ENCODE measurements at places on chromosomes 2 and 18.

- peak; percentile 58 for DNase-seq
Measured at GRCh38 chr2:44941551-44942234, at the start of gene SIX3. TSS of gene SIX3 (plus strand) at chr2:44941702. CDS start at chr2:44942105, 403 bp downstream.

DNA sequence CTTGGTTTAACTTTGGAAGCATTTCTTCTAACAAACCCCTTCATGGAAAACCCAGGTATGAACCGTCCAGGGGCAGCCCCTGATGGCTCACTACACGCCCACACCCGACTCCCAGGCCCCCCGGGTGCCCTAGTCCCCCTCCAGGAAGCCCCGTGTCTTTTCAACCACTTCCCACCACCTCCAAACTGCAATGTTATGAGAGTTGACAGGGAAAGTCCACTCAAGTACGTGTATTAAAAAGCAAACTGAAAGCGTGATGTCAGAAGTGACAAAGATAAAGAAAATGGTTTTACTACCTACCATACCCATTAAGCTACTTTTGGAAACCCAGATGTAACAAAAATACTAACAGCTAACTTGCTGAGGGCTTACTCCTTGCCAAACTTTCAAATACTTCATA is 51.5 kb downstream of the L3MBTL4 start:
- DNase-seq, result no peak

DNA sequence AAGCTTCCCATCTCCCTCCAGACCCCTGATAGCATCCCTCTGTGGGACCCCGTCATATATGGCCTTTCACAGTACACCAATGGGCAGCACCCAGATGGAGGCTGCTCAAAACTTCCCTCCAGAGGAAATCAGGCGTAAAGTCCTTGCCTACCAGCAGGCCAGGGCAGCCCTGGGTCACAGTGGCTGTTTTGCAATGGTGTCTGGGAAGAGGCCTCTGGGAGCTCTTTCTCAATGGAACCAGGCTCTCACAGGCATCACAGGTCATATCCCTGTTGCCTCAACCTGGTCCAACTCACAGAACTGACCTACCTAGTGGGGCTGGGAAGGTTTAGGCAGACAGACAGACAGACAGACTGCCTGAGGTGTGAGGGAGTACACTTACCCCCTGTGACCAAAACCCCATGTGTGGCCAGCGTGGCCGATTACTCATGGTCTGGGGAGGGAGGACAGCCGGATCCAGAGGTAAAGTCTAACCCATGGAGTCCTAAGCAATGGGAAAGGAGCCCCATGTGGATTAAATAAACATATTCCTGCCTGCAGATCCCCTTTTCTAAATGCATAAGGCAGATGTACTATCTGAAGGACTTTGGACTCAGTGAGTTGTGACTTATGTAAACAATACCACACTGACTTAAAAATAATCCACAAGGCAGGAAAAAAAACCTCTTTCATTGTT is 58.2 kb downstream of the BCL2L11 start:
- DNase-seq, result no peak

DNA sequence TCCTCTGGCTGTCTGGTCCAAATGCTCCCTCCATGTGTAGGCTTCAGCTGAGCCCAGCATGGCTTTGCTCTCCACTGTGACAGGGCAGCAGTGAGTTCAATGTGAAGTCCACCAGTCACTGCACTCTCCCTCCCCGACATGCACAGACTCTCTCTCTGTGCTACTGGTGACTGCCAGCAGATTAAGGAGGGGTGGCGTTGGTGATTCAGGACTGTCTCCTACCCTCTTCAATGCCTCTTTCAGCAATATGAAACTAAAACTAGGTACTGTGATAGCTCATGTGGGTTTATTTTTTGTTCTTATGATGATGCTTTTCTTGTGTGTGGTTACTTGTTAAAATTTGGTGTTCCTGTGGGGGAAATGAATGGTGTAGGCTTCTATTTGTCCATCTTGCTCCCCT is 201.0 kb upstream of the RBMS1 start:
- no peak for DNase-seq

DNA sequence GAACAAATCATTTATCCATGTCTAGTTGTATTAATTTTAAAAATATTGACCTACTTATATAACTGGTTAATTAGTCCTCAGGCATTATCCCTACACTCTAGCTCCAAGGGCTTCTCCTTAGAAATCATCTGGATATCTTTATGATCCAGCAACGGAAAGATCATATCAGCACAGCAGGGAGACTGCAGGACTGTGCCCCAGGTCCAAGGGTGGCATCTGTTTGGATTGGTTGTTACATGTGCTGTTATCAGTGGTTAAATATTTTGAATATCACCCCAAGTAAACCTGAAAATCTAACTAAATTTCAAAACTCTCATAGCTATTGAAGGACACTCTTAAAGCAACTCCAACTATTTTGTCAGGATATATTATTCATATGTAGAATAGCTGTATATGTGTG is 556.2 kb upstream of the ZEB2 start:
- DNase-seq, result no peak

DNA sequence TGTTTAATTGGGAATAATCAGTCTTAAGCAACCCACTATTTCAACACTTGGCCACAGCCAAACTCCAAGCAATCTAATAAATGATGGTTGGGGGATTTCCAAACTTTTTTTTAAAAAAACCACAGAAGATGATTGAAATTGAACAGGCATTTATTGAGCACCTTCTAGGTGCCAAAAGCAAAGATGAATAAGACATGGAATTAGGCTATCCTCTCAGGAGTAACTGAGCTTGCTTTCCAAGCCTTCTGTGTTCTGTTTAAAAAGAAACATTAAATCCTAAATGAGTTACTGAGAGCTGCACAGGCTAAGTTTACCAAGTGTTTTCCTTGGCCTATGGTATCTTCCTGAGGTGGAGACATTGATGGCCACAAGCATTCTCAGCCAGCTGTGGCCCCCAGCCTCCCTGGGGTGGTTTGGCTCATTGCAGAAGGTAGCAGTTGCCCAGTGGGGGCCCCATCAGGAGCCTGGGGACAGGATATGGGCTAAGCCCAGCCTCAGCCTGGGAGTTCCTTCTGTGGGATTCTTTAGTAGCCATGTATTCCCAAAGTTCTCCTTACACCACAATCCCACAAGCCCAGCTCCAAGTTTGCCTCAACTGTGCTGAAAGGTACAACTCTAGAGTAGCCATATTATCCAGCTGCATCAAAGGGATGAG is 174.3 kb downstream of the C1D start:
- no peak for DNase-seq

GRCh38 chr2:95525294-95526035 is 40.9 kb upstream of the TRIM43B start:
- peak; percentile 35 for DNase-seq

GRCh38 chr2:220707261-220707660 is 864.8 kb downstream of the EPHA4 start:
- no peak for DNase-seq

- no peak for DNase-seq
Measured at GRCh38 chr18:27045342-27045741, 139.8 kb downstream of the CHST9 start.

DNA sequence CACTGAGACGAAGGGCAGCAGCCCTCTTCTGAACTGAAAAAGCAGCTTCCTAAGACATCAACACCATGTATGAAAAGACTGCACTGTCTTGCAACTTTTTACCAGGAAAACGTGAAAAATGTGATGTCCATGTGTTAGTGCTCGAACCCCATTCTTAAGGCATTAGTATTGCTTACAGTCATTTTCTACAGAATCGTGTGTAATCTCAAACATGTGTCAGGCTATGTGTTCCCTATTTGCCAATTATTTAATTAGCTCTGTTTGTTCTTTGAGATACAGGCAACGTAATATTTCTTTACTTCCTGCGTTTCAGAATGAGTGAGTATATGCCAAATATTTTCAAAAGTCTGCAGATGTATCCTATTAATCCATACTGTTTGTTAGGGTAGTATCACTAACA is 307.7 kb upstream of the CCDC68 start:
- peak; percentile 79 for DNase-seq

GRCh38 chr2:73979686-73980085 is 5.0 kb upstream of the TET3 start:
- DNase-seq, result peak; percentile 95

DNA sequence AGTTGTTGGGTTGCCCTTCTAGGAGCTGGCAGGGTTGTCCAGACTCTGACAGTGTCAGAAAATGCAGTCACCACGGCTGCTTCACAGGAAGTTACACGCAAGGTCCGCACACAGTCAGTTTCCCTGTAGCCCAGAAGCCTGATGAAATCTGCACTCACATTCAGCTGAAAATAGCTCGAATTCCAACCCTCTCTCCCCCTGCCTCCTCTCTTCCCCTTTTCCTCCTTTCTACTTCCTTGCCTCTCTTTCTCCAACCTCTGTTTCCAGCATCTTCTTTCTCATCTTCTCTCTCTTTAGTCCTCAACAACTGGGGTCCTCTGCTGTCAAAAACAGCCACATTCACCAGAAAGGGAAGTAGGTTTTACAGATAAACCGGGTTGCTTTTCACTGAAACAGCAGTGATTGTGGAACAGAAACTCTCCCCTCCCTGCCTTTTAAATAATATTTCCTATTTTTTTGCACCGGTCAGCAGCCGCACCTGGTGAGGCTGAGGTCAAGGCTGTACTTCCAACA is 69.3 kb downstream of the BCL11A start:
- DNase-seq, result peak; percentile 90

DNA sequence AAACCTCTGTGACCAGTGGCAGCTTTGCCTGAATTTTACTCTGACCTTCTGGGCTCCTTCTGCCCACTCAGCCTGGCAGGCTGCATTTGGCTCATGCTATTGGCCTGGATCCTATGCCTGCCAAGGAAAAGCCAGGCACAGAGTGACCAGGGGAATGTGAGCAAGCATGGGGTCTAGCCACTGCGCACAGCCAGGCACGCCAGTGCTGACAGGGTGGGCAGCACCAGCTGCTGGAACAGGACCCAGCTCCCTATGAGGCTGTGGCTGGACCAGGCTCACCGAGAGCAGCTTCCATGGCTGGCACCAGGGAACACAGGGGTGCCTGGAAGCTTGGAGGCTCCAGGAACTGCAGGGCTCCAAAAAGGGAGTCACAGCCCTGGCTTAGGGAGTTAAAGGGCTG is 311.5 kb upstream of the SYT4 start:
- DNase-seq, result no peak

- no peak for DNase-seq
Measured at GRCh38 chr2:133503323-133503722, 64.9 kb downstream of the NCKAP5 start.

- DNase-seq, result no peak
Measured at GRCh38 chr2:234212534-234212933, 162.0 kb downstream of the SPP2 start.

- DNase-seq, result peak; percentile 21
Measured at GRCh38 chr2:210318891-210319290, 3.9 kb upstream of the MYL1 start.

DNA sequence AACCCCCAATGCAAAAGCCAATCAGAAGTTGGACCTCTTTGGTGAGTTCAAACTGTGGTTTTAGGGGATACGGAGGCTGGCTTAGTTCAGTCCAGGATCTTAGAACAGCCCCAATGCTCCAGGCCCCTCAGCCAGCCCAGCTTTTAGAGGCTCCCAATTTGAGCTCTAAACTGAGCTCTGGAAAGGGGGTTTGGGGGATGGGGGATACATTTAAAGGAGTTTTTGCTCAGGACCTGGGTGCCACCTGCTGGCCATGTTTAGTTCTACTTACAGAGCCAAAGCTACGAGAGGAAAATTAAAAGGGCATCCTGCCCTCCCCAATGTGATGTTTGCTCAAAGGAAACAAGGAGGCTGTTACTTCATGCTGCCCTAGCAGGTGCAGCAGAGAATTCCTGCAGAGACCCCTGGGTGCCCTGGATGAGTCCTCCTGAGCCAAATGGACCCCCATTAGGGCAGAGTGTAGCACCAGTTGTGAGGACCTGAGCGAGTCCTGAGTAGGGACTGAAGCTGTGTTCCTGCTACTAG is 15.9 kb upstream of the TMEM214 start:
- peak; percentile 84 for DNase-seq

DNA sequence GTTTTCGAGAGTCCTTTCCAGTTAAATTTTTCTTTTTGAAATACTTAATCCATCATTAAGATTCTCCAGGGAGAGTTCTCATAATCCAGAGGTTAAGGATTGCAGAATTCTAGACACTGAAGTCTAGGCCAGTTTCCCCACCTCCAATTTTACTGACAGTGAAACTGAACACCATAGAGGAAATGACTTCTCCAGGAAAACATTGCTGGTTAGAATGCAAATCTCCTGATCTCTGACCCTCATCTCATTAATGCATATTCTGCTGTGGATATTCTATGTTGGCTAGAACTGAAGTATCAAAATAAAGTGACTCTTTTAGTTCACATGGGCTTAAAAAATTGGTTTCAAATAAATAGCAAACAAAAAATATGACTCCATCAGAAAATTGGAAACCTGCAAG is 105.8 kb upstream of the UGP2 start:
- DNase-seq, result peak; percentile 12

DNA sequence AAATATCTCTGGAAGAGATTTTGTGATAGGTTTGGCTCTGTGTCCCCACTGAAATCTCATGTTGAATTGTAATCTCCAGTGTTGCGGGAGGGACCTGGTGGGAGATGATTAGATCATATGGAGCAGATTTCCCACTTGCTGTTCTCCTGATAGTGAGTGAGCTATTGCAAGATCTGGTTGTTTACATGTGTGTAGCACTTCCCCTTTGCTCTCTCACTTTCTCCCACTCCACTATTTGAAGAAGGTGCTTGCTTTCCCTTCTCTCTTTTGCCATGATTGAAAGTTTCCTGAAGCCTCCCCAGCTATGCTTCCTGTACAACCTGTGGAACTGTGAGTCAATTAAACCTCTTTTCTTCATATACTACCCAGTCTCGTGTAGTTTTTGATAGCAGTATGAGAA is 97.0 kb upstream of the FN1 start:
- no peak for DNase-seq

- no peak for DNase-seq
Measured at GRCh38 chr18:45980229-45980628, 13.1 kb upstream of the EPG5 start.

- peak; percentile 15 for DNase-seq
Measured at GRCh38 chr2:151269798-151270568, 8.3 kb upstream of the RBM43 start.

GRCh38 chr18:63588909-63589308 is 1.8 kb downstream of the SERPINB13 start:
- peak; percentile 32 for DNase-seq

GRCh38 chr18:62999921-63000320 is 284.6 kb downstream of the PHLPP1 start:
- peak; percentile 7 for DNase-seq

DNA sequence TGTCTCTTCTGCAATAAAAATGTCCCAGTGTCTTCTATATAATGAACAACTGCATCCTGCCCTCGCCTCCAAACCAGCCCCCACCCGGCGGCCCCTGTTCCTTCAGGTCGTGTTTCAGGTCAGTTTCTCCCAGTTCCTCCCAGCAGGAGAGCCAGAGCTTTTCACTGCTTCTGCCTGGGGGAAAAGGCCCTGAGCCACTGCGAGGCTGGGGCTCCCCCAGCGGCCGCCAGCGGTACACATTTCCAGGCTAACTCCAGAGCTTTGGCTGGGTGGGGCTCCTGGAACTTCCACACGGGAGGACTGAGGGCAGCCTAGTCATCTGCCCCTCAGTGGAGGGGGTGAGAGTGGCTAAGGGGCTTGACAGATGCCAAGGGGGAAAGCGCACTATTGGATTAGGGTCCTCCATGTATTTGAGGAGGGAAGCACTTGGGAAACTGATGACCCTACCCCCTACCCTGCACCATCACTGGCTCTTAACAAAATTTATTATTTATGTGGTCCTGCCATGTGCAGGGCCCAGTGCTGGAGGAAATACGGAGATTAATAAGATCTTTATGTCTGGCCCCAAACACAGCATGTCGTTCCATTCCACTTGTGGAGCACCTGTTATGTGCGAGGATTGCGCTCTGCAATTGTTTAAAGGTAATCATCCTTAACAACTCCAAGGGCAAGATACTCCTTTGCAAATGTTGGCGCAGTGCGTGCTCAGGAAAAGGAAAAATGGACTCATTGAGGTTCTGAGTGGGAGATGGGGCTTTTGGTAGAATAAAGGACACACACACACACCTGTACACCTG is 17.3 kb upstream of the CYS1 start:
- peak; percentile 87 for DNase-seq
